Tibial nerve (tissue), 4 donors: ENCODE measurements at places on chromosomes 6 and 20.

GRCh38 chr6:150183105-150183504, 40.3 kb downstream of the PPP1R14C start:
- no peak for DNase-seq

DNA sequence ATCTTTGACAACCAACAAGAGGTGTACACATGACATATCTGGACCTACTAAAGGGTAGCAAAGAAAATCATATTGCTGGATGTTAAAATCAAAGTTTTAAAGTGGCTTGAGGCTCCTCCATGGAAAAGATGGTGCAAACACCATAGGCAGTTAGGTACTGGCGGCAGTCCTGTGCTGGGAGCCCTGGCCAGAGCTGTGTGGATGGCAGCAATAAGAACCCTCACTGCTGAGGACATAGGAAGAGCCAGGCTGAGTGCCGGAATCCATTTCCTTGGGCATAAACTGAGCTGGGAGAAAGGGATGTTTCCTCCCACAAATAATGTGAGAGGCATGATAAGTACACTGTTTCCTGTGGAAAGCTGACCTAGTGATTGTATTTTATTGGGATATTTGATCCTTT, 89.9 kb downstream of the ARID1B start:
- no peak for DNase-seq

- no peak for DNase-seq
Observed at GRCh38 chr6:154782193-154782592, 49.0 kb downstream of the SCAF8 start.

GRCh38 chr6:105273589-105273988, 93.8 kb upstream of the POPDC3 start:
- DNase-seq: no peak

DNA sequence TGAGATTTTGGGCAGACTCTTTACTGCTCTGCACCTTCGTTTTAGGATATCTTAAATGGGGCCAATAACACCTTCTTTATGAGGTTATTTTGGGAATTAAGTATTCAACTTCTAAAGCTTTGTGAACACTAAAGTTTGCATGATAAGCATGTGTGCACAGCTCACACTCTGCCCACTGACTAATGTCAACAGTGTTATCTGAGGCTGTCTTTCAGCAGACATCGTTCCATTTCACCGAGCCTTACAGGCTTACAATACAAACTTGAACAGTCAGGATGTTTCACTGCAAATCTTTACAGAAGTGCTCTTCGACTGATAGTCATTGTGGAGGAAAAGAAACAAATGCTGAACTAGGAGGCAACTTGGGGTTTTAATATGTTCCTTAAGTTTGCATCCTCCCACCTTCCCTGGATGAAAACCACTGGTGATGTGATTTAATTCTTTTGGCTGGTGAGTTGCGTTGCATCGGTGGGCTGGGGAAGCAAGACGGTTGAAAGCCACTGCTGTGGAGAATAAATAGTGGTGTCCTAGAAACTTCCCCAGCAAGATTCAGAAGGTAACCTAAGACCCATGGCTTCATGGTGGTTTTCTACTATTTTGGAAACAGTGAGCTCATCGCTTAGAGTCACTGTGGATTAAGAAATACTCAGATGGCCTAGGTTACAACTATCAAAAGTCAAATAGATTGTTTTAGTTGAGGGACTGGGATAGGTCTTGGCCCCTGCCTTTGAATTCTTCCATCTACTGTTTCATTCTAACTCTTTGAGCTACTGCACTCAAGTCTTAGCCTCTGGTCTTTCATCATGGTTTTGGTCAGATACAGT, 167.2 kb upstream of the MAP3K7 start:
- no peak for DNase-seq

- no peak for DNase-seq
Observed at GRCh38 chr6:69894578-69895347, 28.4 kb downstream of the COL19A1 start.

GRCh38 chr6:144215402-144215931, 65.2 kb downstream of the STX11 start:
- DNase-seq: peak; percentile 22

DNA sequence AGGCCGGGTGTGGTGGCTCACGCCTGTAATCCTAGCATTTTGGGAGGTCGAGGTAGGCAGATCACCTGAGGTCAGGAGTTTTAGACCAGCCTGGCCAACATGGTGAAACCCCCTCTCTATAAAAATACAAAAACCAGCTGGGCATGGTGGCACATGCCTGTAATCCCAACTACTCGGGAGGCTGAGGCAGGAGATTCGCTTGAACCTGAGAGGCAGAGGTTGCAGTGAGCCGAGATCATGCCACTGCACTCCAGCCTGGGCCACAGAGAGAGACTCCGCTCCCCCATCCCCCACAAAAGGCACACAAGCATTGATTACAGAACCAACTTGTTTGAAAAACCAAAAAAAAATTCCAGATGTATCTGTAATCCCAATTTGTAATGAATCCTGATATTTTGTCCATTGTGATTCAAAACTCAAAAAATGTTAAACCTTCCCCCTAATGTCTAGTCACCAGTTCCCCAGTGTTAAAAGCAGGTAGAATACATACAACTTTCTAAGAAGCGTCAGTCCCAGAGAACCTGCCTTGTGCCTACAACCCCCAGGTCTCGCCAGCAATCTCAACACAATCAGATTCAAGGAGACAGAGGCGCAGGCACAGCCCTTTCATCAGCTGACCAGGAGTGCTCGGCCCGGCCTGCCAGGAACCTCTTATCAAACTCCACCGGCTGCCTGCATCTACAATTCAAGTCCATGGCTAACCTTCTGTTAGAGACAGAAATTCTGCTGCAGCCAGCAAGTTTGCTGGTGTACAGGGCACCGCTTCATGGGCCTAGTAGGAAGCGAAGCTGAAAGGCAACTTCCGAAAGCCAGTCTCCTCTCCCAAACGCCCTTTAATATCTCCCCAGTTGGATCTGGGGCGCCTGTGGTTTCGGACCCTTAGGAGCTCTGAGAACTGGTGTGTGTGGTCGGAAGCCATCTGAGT, 2.1 kb downstream of the EZR start:
- no peak for DNase-seq

- no peak for DNase-seq
Observed at GRCh38 chr6:154432533-154433476, 76.2 kb upstream of the IPCEF1 start.

- DNase-seq: no peak
Observed at GRCh38 chr6:143346004-143346403, 104.5 kb downstream of the ADAT2 start.

- no peak for DNase-seq
Observed at GRCh38 chr6:170102038-170102437, 188.8 kb downstream of the DLL1 start.

- DNase-seq: no peak
Observed at GRCh38 chr6:30820193-30820592, 64.1 kb upstream of the DDR1 start.

- DNase-seq: no peak
Observed at GRCh38 chr6:25006565-25007001, 70.8 kb upstream of the RIPOR2 start.

DNA sequence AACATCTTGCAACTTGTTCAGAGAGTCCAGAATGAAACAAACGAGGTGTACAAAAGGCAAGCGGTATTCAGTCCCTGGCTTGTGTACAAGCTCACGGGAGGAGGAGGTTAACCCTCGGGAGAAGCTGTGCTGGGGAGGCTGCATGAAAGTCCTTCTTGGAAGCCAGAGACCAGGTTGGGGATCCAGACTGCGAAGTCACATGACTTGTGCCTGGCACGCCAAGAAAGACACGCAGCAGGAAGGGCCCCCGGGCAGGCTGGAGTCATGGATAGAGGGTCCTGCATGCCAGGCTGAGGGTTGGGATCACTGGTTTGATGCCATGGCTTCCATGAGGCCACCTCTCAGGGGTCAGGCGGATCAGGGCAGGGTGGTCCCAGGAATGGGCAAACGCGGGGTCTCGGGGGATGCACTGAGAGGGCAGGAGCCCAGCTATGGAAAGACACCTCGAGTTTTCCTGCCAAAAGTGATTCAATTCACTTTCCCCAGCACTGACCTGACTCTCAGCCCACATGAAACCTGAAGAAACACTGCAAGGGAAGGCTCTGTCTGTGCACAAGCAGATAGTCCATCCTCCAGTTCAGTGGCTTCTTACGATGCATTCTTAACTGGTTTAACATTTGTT, 79.4 kb downstream of the DLL1 start:
- peak; percentile 1 for DNase-seq

GRCh38 chr20:24770628-24771541, 178.2 kb upstream of the CST7 start:
- DNase-seq: no peak

DNA sequence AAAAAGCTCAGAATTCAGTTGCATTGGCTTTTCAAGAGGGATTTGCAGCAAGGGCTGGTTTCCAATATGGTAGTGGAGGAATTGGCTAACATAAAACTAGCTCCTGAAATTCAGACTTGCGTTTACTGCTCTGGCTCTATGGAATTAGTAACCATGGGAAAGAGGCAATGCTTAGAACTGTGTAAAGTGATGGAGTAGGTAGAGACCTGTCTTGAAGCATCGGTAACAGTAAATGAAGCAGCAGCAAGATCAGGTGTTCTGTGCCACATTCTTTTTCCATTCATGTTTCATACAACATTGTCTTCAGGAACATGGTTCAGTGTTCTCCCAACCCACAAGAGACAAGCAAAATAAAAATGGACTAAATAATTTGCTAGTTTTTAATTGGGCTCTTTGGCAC, 6.5 kb downstream of the IRF4 start:
- DNase-seq: no peak

DNA sequence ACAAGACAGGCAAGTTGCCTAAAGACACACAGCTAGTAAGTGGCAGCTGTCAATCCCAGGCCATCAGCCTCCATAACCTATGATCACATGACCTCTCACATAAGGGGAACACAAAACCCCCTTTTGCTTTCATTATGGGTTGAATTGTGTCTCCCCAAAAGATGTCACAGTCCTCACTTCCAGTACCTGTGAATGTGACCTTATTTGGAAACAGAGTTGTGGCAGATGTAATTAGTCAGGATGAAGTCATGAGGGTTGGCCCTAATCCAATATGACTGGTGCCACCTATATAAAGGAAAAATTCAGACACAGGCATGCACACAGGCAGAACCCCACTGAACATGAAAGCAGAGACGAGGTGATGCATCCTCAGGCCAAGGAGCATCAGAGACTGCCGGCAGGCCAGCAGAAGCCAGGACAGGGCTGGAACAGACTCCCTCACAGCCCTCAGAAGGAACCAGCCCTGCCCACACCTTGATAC, 33.6 kb downstream of the GFOD1 start:
- no peak for DNase-seq

- peak; percentile 33 for DNase-seq
Observed at GRCh38 chr6:106512048-106512967, 117.0 kb downstream of the RTN4IP1 start.

- no peak for DNase-seq
Observed at GRCh38 chr6:139676718-139677117, 302.3 kb upstream of the CITED2 start.

- no peak for DNase-seq
Observed at GRCh38 chr6:41940759-41941279, 789 bp downstream of the CCND3 start.

- no peak for DNase-seq
Observed at GRCh38 chr6:4553387-4553786, 222.8 kb upstream of the CDYL start.

DNA sequence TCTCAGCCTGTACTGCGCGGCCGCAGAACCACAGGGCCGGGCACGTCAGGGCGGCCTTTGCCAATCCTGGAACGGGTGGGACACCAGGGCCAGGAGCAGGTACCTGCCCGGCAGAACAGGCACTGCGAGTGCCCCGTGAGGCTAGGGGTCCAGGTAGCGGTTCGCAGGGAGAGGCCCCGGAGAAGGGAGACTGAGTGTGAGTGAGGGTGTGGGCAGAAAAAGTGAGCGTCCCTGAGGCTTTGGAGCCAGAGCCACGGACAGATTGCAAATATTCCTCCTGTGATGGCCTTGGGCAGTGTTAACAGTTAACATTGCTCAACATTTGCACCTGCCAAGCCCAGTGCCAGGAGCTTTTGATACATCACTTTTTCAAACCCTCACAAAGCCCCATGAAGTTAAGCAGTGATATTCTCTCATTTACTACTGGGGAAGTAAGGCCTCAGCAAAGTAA, 491 bp downstream of the GNMT start:
- DNase-seq: no peak

- DNase-seq: no peak
Observed at GRCh38 chr6:10140824-10141223, 274.1 kb downstream of the TFAP2A start.

- DNase-seq: peak; percentile 5
Observed at GRCh38 chr20:17610566-17611289, 40.9 kb downstream of the DSTN start.

- no peak for DNase-seq
Observed at GRCh38 chr20:20371681-20372080, 3.8 kb downstream of the INSM1 start.

DNA sequence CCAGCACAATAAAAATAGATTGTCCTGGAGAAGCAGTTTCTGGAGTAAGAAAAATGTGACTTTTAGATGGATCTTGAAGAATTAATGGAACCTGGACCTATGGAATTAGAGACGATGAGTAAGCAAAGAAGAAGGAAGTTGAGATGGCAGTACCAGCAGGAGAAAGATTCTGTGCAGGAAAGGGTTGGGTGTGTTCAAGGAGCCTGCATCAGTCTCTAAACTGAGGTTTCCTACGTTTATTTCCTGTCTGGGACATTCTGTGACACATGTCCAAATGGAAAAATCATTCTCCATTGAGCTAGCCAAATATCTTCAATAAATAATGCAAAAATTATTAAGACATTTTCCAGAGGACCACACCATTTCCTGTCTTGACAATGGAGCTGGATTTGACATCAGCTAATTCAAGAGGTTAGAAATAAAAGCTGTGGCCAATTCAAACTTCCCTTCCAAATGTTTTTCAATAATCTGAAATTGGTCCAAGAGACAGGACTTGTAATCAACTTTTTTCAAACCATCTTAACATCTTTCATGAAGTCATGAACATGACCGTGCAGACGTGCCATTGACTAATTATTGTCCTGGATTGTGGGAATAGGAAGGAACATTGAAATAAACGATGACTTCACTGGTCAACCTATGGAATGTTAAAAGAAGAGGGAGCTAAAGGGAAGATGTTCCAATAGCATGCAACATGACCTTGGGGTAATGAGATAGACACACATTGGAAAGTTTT, 198.3 kb downstream of the ZNF217 start:
- DNase-seq: no peak

GRCh38 chr20:25399037-25399430, 8.4 kb upstream of the ABHD12 start:
- DNase-seq: peak; percentile 81

DNA sequence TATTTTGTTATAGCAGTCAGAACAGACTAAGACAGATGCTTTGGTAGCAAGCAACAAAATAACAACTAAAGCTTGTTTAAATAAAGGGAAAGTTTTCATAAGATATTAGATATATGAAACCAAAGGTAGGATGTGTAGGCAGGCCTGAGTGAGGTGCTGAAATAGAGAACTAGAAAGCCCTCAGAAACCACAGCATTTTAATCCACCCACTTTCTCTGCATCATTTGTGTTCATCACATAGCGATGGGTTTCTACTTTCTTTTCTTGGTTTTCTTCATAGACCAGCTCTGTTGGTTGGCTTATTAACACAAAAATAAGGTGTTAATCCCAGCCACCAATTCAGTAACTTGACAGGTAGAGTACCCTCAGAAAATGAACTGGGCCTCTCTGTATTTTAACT, 58.6 kb downstream of the RPS12 start:
- no peak for DNase-seq

- DNase-seq: no peak
Observed at GRCh38 chr6:36780442-36781177, 58.6 kb downstream of the CPNE5 start.

GRCh38 chr6:84763003-84763885, 1.2 kb downstream of the TBX18 start:
- DNase-seq: peak; percentile 51

GRCh38 chr6:158629367-158630221, 14.9 kb downstream of the DYNLT1 start:
- no peak for DNase-seq

GRCh38 chr20:55936209-55936595, 69.1 kb downstream of the CBLN4 start:
- no peak for DNase-seq
